Mesothelial cell of epicardium (in vitro differentiated cells): ENCODE measurements at places on chromosomes 1 and 21. TPM values are rescaled to one million over a fixed set of nuclear protein-coding genes. Genes with fewer than 3 reads are reported as not detected.

GRCh38 chr1:11204396-11205190, 15.4 kb downstream of the ANGPTL7 start:
- H3K36me3 ChIP-seq: peaks cover 24% of the 10 kb centered on the region
- no peak for DNase-seq
- no peak overlapping the region for H3K4me3 ChIP-seq
- H3K27me3 ChIP-seq: no peaks in the 10 kb centered on the region

GRCh38 chr1:45960930-45961715, 157.7 kb downstream of the MAST2 start:
- peaks cover 40% of the 10 kb centered on the region for H3K36me3 ChIP-seq
- no peak overlapping the region for H3K27ac ChIP-seq
- H3K4me3 ChIP-seq: no peak overlapping the region

GRCh38 chr1:210586771-210587170, 258.1 kb downstream of the HHAT start:
- peaks cover 2% of the 10 kb centered on the region for H3K4me1 ChIP-seq
- DNase-seq: no peak
- no peak overlapping the region for H3K27ac ChIP-seq
- H3K27me3 ChIP-seq: no peaks in the 10 kb centered on the region
- peaks cover 18% of the 10 kb centered on the region for H3K36me3 ChIP-seq

DNA sequence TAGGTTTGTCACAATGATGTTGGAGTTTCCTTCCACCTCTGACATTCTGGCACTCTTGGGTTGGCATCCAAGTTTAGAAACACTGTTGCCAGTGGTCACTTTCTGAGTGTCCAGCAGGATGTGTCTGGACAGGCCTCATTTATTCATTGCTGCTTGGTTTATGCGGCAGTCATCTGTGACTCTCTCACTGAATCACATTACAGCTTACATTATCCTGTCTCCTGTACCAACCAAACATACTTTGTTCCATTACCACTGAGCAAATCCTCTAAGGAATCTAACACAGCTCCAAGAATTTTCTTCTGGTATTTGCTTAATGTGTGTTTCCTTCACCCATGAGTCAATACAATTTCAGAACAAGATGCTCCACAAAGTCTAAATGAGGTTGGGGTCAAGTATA, 19.9 kb downstream of the SGIP1 start:
- no peak overlapping the region for H3K4me3 ChIP-seq
- no peak for DNase-seq
- H3K4me1 ChIP-seq: peaks cover 20% of the 10 kb centered on the region
- H3K27ac ChIP-seq: no peak overlapping the region
- H3K27me3 ChIP-seq: no peaks in the 10 kb centered on the region

GRCh38 chr1:97304366-97304765, 582.8 kb downstream of the PTBP2 start:
- no peak overlapping the region for H3K4me3 ChIP-seq
- no peak for DNase-seq
- H3K27me3 ChIP-seq: peaks cover 4% of the 10 kb centered on the region
- no peak overlapping the region for H3K27ac ChIP-seq
- peaks cover 9% of the 10 kb centered on the region for H3K4me1 ChIP-seq

GRCh38 chr1:147654511-147654910, 15.8 kb downstream of the ACP6 start:
- DNase-seq: no peak
- H3K4me1 ChIP-seq: no peaks in the 10 kb centered on the region
- H3K27ac ChIP-seq: no peak overlapping the region
- peaks cover 44% of the 10 kb centered on the region for H3K36me3 ChIP-seq

GRCh38 chr1:5815211-5815610, 177.0 kb downstream of the NPHP4 start:
- H3K27ac ChIP-seq: no peak overlapping the region
- DNase-seq: no peak
- H3K36me3 ChIP-seq: no peaks in the 10 kb centered on the region
- no peaks in the 10 kb centered on the region for H3K4me1 ChIP-seq

- peaks cover 3% of the 10 kb centered on the region for H3K4me1 ChIP-seq
- no peak for DNase-seq
- H3K27ac ChIP-seq: no peak overlapping the region
- peaks cover 47% of the 10 kb centered on the region for H3K36me3 ChIP-seq
- H3K4me3 ChIP-seq: no peak overlapping the region
- no peaks in the 10 kb centered on the region for H3K27me3 ChIP-seq
These were observed 22.5 kb downstream of the INTS3 start for GRCh38 chr1:153750026-153750995.

DNA sequence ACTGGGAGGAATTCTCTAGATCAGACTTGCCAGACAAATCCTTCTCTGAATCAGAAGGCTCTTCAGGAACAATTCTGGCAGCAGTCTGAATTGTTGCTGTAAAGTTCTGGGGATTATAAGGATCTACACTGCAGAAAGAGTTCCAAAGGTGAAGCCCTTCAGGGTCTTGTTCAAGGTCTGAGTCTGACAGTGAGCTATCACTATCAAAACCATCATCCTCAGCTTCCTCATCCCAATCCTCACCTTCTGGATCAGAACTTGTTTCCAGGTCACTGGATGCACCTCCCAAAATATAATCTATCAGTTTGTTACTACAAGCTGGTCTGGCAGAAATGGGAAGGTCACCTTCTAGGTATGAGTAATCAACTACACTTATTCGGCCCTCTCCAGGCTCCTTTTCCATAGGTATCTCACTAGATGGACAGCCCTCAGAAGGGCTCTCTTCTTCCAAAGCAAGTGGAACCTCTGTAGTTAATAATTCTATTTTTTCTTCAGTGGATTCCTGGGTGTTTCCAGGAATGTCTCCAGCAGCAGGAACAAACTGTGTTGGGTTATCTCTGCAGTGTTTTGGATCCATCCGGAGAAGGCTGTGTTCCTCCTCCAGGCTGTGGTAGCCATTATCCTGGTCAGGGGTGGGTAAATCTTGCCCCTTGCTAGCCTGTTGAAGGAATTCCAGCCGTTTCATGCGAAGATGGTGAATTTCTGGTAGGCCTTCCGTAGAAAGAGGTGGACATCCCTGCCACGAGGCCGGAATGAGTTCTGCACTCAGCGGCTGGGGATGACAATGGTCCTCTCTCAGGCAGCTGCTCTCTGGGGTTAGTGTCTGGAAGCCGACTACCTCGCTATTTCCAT, 1.6 kb downstream of the PPP1R15B start:
- H3K27ac ChIP-seq: peak overlapping the region; percentile 100
- no peaks in the 10 kb centered on the region for H3K27me3 ChIP-seq
- peak overlapping the region; percentile 100 for H3K4me3 ChIP-seq

Gene PATJ
- total RNA-seq: 118 to 129 TPM (median 120 TPM) in 3 replicates

Gene FAAH
- 27.4 to 35.0 TPM (median 34.8 TPM) in 3 replicates for total RNA-seq

Gene AMY1A
- not detected in 3 replicates for total RNA-seq

Gene OR6K3
- not detected in 3 replicates for total RNA-seq

Gene OR10Z1
- not detected in 3 replicates for total RNA-seq

Gene HSD3B1
- not detected in 3 replicates for total RNA-seq

Gene TMEM63A
- 75.7 to 81.5 TPM (median 78.4 TPM) in 3 replicates for total RNA-seq

Gene ILDR2
- 1.1 to 1.5 TPM (median 1.1 TPM) in 3 replicates for total RNA-seq

Gene RGSL1
- not detected in 3 replicates for total RNA-seq

Gene KRTAP21-2
- not detected in 3 replicates for total RNA-seq
